ENCODE measurements at places on chromosomes 11 and 22.

- no peak for DNase-seq
These were observed 6.1 kb downstream of the MYH9 start for GRCh38 chr22:36381513-36382128.

DNA sequence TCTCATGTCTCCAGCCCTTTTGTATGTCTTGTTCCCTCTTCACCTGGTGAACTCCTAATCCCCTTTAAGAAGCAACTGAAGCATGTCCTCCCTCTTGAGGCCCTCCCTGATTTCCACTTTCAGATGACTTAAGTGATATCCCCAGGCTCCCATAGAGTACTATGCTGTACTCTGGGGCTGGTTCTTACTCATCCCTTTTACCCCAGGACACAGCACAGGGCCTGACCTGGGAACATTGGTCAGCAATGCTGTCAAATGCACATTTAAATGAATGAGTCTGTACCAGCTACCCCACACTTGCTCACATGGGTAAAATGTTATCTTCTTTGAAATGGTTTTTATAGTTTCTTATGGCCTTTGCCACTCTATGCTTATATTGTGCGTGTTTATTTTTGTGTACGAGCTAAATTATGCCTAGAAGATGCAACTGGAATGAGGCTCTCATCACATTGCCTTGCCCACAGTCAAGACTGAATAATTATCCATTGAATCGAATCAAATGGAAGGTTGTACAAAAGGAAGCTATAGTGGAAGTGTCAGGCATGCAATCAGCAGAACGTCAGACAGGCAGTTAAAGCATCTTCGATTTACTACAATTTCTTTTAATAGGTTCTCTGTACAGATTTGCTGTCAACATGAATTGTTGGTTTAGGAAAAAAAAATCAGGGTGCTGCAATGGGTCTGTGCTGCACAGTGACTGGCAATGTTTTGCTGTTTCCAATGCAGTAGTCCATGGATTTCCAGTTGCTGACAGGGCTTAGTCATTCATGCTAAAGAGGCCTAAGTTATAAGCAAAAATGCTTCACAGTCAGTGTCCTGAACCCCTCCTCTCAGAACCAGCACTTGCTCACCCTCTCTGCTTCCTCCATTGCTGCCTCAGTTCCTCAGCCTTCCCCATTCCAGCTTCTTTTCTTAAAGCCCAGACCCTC, 79.5 kb downstream of the PARVA start:
- DNase-seq = no peak

- no peak for DNase-seq
These were observed 23.9 kb downstream of the IGLL5 start for GRCh38 chr22:22911327-22912134.

DNA sequence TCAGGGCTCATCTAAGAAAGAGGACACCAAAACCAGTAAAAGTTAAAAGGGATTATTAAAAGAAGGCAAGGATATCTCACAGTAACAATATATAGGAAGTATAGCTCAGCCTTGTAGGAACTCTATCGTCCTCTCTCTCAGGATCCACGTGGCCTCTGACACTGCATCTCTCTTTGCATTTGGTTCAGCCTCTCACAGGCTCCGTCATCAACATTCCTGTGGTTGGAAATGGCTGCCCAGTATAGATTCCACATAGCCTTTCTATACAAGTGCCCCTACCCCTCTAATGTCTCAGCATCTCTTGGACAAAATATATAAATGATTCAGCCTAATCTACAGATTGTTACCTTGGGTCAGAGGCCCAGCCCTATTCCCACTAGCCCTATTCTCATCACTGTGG, 101.3 kb upstream of the DBX1 start:
- no peak for DNase-seq

- DNase-seq = no peak
These were observed 3.1 kb downstream of the AKIP1 start for GRCh38 chr11:8913961-8914660.

DNA sequence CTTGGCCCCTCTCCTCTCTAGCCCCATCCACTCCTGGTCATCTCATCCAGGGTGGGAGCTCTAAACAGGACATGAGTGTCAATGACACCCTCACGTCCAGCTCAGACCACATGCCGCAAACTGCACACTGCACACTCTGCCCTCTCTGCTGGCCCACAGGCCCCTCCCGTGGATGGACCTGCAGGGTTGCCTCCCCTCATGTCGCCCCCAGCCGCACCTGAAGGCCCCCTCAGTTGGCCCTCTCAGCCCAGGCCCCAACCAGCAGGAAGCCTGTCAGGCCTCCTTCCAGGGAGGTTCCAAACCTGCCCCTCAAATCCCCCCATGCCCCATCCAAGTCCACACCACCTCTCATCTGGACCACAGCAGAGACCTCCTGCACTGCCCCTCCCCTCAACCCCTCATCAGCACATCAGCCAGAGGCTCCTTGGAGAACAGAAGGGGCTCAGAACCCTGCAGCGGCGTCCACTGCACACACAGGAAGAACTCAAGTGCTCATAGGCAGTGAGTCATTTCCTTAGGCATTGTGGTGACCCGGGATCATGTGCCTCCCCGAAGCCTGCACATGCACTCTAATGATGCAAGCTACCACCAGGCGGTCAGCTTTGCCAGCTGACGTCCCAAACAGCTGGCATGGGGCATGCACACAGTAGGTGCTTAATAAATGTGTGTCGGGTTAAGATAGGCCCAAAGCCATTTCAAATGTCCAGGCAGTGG, 12.9 kb upstream of the CDKN1C start:
- peak; percentile 69 for DNase-seq

- DNase-seq = no peak
These were observed 18.4 kb upstream of the GLB1L2 start for GRCh38 chr11:134313379-134313778.

GRCh38 chr11:33919645-33920044, 27.8 kb upstream of the LMO2 start:
- no peak for DNase-seq

GRCh38 chr22:43928468-43928867, 4.9 kb downstream of the PNPLA3 start:
- no peak for DNase-seq

DNA sequence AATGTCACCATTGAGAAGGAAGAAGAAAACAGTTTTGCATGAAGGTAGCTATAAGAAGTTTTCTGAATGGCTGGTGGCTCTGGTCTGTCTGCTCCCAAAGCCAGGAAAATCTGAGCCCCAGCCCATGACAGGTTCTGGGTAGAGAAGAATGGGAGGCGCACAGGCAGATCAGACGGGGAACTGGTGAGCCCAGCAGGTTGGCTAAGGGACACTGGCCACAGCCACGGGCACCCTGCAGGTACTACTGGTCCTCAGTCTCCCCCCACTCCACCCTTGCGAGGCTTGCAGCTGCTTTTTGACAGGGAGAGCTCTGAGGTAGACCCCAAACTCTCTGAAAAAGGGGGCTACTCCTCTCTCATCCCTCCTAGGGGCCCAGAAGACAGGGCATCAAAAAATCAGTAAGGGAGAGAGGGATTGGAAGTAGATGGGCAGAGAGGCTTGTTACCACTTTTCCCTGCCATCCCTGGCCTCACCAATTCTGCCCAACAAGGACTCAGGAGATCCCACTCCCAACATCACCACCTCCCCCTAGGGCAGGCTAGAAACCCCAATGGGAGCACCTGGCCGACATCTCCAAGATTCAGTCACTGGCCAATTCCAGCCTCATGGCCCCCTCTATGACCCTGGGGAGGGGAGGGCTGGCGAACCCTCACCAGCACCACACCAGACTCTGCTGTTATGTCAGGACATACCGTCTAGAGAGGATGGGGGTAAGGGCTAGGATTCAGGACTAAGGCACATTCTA, 17.4 kb downstream of the SCN4B start:
- DNase-seq = no peak
